ENCODE measurements at places on chromosomes 4 and X.
A peak's percentile ranks its signal among the peaks of the same experiment; 100 is the strongest.

DNA sequence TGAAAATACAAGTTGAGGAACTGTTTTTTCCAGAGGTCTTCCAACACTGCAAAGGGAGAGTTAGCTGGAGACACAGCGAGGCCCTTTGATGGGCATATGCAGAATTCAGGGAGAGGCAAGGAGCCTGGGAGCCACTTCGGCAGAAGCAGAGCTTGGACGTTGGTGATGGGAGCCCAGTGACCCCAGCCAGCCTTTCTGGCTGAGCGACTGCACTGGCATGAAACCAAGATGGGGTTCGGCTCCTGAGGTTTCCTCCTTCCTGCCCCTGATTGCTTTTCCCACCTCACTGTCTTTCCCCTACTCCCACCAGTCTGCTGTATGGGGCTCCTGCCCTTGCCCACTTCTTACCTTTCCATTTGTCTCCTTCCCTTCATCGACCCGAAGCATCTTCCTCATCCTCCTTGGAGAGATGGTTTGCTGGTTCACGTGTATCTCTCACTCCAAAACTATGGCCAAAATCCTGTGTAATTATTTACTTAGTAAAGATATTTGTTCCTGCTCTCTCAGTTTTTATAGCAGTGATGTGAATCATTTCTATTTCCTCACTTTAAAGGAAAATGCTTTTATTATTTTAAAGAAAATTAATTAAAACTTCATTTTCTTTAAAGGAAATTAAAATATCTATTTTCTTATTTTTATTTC lies 100.5 kb downstream of the NFKB1 start:
- no peak for DNase-seq

DNA sequence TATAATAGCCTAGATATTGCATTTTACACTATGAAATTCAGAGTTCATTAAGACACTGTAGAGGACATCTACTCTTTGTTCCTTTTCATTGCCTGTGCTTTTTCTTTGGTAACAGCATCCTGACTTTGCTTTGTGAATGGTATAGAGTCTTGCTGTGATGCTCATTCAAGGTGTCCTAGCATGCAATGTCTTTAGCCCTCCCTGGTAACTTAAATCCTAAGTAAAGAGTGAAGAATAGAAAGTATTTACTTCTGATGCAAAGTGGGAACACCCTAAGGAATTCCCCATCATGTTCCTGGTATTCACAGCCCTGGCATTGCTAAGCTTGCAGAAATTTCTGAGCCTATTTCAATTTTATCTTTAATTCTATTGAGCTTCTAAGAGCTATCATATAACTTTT lies 400.1 kb downstream of the FAT4 start:
- no peak for DNase-seq

GRCh38 chr4:147732518-147733235 lies 789 bp downstream of the ARHGAP10 start:
- peak; percentile 63 for DNase-seq

DNA sequence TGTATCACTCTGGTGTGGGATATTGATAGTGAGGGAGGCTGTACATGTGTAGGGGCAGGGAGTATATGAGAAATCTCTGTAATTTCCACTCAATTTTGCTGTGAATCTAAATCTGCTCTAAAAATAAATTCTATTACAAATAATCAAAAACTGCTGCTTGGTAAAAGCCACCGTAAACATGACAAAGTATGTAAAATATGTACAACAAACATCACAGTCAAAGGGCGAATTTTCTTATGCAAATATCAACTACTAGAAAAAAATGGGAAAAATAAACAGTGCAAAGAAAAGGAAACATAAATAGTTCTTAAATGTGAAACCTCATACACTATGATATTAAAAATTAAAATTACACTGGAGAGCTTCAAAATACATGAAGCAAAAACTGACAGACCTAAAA lies 105.1 kb upstream of the DCLK2 start:
- no peak for DNase-seq

GRCh38 chr4:13833171-13833804 lies 205.8 kb upstream of the BOD1L1 start:
- no peak for DNase-seq

GRCh38 chr4:80710748-80711451 lies 319.6 kb upstream of the BMP3 start:
- no peak for DNase-seq

- DNase-seq, result no peak
Measured at GRCh38 chr4:23114538-23114937, 421.8 kb downstream of the GBA3 start.

- no peak for DNase-seq
Measured at GRCh38 chrX:50842221-50842620, 28.2 kb upstream of the SHROOM4 start.

- no peak for DNase-seq
Measured at GRCh38 chr4:123133397-123134050, 211.1 kb upstream of the NUDT6 start.

GRCh38 chr4:94926936-94927335 lies 169.2 kb downstream of the BMPR1B start:
- no peak for DNase-seq

- DNase-seq, result no peak
Measured at GRCh38 chr4:5955201-5955821, 62.4 kb upstream of the CRMP1 start.

DNA sequence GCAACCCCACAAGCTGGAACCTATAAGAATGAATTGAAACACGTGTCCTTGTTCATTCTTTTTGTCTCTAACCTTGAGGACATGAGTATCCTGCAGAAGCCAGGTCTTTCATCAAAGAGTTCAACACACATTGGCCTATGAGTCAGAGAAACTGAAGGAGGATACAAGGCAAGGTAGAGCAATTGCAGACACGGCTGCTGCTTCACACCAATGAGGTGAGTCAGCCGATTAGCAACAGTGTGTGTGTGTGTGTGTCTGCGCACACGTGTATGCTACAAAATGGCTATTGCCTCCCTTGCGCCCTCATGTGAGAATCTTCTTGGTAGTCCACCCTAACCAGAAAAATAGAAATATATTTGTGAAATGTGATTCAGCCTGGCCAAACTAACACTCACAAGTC lies 1477.7 kb upstream of the IGFBP7 start:
- peak; percentile 3 for DNase-seq

DNA sequence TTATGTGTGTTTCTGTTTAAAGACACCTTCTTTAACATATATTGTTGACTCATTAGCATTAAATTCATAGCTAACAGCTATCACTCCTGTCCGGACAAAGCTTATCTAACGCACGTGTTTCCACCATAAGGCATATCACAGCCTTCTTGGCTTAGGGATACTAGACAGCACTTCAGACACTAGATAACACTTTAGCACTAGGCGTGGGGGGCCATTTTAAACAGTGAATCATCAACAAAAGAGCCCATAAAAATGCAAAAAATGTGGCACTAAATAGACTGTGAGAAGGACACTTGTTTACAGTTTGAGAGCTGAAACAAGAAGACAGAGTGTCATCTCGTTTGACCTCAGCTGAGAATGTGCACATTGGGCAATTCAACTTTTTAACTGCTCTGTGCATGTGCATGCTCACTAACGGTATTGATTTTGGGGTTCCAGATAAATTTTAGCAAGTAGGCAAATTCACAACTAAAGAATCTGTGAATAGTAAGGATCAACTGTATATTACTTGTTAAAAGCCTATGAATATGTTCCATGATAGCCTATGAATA lies 58.9 kb upstream of the RAI2 start:
- no peak for DNase-seq

DNA sequence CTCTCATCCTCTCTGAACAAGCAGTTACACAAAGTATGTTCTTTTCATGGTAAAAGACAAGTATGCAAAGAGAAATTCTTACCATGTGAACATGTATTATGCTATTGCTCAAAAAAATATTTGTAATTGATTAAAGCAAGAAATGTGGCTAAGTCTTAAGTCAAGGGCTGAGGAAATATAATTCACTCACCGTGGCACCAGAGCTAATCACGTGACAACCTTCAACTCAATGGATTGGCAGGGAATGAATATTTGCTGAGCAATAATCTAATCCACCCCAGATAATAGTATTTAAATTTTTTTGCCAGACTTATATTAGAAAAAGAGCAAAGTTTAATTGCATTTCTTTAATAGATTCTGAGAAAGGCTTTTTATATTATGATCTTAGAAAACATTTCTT lies 310.2 kb downstream of the HS3ST1 start:
- no peak for DNase-seq

DNA sequence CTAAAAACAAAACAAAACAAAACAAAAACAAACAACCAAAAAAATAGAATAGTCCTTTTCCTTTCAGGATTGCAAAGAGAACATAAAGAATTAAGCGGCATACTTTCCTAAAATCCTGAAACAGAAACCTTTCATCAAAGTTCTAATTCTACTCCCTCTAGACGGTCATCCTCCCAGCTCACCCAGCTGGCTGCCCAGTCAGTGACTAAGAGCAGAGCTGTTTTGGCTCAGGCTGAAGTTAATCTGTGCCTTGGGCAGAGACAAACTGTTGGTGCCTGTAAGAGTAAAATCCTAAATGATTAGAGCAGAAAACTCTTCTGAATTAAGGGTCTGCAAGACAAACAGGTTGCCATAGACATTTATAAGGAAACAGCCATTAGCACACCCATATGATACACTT lies 17.6 kb upstream of the WAS start:
- no peak for DNase-seq

GRCh38 chrX:153883163-153883843 lies 2.7 kb downstream of the L1CAM start:
- DNase-seq, result no peak

GRCh38 chrX:57951666-57952319 lies 41.5 kb upstream of the ZXDA start:
- no peak for DNase-seq

GRCh38 chr4:131063878-131064277 lies 1967.9 kb downstream of the C4orf33 start:
- DNase-seq, result no peak

DNA sequence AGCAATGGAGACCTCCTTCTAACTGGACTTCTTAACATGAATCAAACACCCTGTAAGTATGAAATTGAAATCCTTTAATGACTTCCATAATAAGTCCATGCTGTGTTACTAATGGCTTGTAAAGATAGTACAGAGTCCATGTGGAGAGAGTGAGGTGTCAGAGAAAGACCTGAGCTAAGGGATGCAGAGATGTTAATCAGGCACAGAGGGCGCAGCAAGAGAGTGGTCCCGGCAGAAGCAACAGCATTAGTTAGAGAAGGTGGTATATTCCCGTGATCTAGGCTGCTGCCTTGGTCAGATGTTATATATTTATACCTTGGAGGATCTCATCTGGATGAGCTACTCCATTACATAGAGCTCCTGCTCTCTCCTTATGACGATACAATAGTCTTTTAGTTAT lies 295.3 kb downstream of the LDB2 start:
- no peak for DNase-seq

DNA sequence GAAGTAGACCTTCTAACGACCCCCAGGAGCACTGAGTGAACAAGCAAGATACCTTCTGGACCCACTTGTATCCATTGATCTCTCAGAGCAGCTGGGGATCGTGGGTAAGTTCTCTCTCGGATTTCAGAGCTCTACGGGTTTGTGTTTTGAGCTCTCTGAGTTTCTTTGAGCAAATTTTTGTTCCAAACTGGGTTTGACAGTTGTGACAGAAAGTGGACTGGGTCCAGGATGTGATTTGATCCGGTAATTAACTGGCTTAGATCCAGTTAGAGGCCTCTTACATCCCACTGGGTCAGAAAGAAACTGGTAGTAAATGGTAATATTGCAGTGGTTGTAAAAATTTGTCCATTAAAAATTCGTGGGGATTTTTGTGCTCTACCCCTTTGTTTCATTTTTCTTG lies 459.2 kb downstream of the INPP4B start:
- DNase-seq, result no peak

GRCh38 chr4:145736241-145736831 lies 56.4 kb downstream of the C4orf51 start:
- DNase-seq, result peak; percentile 2

DNA sequence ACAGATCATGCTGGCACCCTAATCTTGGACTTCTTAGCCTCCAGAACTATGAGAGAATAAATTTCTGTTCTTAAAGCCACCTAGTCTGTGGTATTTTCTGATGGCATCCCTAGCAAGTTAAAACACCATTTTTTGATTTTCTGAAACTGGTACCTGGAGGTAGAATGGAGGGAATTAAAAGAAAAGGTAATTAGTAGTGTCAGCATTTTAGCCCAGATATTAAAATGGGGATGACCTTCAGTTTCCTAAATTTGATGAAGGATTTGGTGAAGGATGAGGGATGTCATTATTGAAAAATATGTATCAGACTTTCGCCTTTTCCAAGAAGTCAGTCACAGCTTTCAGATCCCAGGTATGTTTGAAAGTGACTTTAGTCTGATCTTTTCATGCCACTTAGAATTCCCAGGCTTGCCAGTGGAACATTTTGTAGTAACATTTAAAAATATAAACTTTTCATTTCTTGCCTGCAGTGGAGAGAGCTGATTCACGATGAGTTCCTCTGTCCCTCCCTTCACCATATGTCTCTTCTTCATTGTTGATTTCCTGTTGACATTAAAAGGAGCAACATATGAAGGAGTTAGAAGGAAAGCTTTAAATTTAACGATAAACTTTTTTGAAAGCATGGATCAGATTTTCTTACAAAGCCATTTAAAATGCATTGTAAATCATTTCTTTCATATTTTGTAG lies 169.4 kb downstream of the SLIT2 start:
- no peak for DNase-seq

DNA sequence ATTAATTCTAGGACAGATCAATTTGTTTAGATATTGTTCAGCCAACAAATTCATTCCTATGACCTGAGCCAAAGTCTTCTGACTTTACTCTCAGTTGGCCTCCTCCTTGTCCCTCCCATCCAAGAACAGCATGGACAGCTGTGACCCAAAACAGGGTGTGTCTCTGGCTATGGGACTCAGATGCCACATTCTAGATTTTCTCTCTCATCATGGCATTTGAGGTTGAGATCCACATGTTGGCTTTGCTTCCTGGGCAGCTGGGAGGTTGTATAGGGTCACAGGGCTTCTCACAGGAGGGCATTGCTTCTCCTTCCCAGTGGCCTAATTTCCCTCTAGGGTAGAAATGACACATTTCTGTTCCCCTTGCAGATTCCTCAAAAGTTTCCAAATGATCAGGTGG lies 22.6 kb upstream of the EGF start:
- no peak for DNase-seq

GRCh38 chr4:13794819-13795565 lies 167.5 kb upstream of the BOD1L1 start:
- no peak for DNase-seq

GRCh38 chr4:189279188-189279587 lies 661.5 kb upstream of the FRG1 start:
- DNase-seq, result peak; percentile 86

- DNase-seq, result no peak
Measured at GRCh38 chr4:172404676-172405075, 591.5 kb downstream of the GALNTL6 start.
